ENCODE measurements at places on chromosomes 6 and 20.

DNA sequence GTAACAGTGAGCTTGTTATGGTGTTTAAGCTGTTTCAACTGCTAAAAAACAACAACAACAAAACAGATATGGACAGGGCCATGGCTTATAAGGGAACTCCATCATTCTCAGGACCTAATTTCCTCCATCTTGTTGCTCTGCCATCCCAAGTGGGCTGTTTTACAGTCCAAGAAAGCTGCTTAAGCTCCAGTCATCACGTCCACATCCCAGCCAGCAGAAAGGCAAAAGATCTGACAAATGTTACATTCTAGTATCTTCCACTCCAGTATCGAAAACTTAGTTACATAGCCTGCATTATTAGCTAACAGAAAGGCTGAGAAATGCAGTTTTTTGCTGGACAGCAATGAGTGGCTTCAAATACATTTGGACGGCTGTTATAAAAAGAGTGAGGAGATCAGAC lies 23.0 kb upstream of the TFAP2A start:
- DNase-seq, result no peak

GRCh38 chr20:22566876-22567658 lies 17.3 kb downstream of the FOXA2 start:
- no peak for DNase-seq

- no peak for DNase-seq
Measured at GRCh38 chr20:57659517-57660180, 39.4 kb upstream of the ZBP1 start.

DNA sequence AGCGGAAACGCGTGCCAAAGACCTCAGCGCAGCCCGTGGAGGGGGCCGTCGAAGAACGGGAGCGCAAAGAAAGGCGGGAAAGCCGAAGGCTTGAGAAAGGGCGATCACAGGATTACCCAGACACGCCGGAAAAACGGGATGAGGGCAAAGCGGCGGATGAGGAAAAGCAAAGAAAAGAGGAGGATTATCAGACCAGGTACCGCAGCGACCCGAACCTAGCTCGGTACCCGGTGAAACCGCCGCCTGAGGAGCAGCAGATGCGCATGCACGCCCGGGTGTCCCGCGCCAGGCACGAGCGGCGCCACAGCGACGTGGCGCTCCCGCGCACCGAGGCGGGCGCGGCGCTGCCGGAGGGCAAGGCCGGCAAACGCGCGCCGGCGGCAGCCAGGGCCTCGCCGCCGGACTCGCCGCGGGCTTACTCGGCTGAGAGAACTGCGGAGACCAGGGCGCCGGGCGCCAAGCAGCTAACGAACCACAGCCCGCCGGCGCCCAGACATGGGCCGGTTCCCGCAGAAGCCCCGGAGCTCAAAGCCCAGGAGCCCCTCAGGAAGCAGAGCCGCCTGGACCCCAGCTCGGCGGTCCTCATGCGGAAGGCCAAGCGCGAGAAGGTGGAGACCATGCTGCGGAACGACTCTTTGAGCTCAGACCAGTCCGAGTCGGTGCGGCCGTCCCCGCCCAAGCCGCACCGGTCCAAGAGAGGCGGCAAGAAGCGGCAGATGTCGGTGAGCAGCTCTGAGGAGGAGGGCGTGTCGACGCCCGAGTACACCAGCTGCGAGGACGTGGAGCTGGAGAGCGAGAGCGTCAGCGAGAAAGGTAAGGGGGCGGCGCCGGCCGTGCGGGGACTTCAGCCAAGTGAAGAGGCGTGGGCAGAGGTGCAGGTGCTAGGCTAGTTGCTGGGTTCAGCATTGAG lies 296.2 kb downstream of the RIMS1 start:
- peak; percentile 45 for DNase-seq

- DNase-seq, result peak; percentile 61
Measured at GRCh38 chr6:40997234-40997957, 41.6 kb downstream of the UNC5CL start.

GRCh38 chr6:138856654-138857053 lies 60.8 kb downstream of the ECT2L start:
- no peak for DNase-seq

DNA sequence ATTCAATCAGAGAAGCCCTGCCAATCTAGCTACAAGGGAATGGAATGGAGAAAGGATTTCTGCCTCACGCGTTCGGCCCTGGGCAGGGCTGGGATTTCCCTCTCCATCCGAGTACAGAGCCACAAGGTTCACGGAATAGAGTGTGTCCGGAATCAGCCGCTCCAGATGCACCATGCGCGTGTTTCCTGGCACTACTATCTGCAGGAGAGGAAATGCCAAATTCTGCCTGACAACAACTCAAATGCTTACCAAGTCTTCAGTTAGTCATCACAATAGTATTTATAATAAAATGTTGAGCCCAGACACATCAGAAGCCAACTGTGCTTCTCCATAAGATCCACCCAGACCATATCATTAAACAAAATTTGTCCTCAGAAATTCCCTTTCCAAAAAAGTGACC lies 75.1 kb downstream of the COL12A1 start:
- DNase-seq, result peak; percentile 56

GRCh38 chr20:38245753-38246152 lies 14.8 kb downstream of the KIAA1755 start:
- no peak for DNase-seq

GRCh38 chr20:5731753-5732366 lies 18.3 kb upstream of the SHLD1 start:
- DNase-seq, result no peak

DNA sequence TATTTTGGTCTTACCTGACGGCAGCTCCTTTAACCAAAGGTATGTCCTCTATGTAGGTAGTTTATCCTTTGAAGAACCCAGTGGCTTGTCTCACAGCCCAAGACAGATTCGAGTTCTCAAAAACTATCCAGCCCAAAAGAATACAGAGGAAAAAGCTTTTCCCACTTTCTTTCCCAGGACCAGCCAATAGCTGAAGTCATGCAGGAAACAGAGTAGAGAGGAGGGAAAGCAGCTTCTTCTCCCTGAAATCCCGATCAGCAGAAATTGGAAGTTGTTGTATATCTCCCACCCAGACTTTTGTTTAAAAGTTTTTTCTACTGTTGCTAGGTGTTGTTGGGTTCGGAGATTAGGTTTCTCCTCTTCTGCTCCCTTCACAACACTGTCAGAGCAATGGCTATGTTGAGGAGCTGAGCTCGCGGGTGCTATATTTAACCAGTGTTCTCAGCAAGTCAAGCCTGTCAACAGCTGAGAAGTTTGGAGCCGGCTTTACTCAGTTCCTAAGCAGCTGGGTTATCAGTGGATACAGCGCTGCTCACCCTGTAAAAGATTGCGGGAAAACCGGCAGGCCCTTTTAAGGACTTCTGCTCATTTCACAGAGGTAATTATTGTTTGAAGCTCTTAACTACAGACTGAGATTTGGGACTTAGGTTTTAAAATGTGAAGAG lies at the start of gene FILIP1:
Gene FILIP1 (minus strand): TSS at position 401 of the 665 bp plus-strand sequence. CDS start 78,828 bp downstream, outside the sequence.
- peak; percentile 4 for DNase-seq

DNA sequence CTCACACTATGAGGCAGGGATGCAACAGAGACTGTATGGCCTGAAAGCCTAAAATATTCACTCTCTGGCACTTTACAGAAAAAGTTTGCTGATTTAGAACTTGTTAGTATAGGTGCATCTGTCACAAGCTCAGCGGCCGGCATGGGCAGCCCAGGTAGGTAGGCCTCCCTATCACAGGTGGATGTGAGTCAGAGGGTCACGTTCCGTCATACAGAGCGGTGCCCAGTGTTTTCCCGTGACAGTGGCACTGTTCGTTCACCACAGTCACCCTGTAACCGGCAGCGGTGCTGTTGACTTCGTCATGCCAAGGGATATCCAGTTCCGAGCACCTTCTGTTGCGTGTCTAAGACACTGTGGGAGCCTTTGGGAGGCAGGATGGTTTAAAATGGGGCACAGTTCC lies 32.9 kb upstream of the PXDC1 start:
- no peak for DNase-seq

DNA sequence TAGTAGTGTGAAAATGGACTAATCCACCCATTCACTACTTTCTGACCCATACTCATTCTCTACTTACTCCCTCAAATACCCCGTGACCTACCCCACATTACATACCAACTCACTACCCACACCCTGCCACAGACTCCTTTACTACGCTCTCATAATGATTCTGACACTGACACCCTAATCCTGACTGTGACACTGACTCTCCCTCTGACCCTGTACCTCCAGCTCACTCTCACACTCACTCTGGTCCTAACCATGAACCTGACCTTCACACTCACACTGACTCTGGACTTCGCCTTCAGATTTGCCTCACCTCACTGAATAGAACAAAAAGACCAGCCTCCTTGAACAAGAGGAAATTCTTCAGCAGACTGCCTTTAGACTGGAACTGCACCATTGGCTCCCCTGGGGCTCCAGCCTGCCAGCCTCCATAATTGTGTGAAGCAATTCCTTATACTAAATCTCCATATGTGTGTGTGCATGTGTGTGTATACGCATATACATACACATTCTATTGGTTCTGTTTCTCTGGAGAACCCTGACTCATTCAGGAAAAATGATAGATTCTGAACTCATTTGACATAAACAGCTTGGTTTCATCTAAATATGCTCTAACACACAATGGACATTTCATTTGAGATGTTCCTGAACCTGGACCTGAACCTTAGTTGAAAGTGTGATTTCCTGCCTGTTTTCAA lies 10.5 kb upstream of the ZNF343 start:
- DNase-seq, result peak; percentile 66

DNA sequence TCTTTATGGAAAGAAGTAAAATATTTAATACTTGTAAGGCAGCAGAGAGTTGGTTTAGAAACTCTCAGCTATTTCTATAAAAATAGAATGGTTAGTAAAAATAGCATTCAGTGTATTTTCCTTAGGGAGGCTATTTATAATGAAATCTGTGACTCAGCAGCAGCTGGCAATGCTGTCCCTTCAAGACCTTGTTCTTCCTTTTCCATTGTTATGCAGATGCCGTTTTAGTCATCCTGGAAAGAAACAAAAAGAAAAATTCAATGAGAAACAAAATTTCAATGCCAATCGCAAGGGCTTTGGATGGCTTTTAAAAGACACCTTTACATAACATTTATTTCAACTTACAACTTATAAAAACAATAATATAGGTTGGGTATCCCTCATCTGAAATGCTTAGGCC lies 17.5 kb downstream of the MPC1 start:
- peak; percentile 4 for DNase-seq

DNA sequence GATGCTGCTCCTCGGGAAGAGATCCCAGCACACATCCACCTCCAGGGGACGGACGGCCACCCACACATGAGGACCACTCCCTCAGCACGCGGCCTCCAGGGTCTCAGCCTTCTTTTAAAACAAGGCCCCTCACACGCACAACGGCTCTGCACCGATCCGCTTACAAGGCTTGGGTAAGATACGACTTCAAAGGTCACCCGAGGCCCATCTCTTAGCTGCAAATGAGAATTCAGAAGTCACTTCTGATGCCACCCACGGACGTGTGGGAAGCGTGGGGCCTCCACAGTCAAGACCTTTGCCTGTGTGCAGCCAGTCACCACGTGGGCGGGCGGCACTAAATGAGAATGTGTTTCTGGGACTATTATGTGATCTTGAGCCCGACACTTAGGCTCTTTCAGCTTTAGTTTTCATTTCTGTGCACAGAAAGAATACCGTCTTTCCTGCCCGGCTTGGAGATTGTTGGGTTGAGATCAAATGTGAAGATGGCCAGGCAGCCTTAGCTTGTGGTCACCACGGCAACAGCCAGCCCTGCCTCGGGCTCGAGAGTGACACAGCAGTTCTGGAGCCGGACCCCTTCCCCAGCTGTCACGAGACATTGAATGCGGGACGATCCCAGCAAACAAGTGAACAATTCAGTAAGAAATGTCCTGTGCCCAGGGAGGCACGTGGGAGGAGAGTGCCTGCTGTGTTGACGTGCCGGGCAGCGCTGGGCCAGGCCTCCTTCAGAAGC lies 91.6 kb downstream of the RAMACL start:
- DNase-seq, result no peak

GRCh38 chr6:34671801-34672656 lies 24.5 kb downstream of the ILRUN start:
- peak; percentile 84 for DNase-seq

DNA sequence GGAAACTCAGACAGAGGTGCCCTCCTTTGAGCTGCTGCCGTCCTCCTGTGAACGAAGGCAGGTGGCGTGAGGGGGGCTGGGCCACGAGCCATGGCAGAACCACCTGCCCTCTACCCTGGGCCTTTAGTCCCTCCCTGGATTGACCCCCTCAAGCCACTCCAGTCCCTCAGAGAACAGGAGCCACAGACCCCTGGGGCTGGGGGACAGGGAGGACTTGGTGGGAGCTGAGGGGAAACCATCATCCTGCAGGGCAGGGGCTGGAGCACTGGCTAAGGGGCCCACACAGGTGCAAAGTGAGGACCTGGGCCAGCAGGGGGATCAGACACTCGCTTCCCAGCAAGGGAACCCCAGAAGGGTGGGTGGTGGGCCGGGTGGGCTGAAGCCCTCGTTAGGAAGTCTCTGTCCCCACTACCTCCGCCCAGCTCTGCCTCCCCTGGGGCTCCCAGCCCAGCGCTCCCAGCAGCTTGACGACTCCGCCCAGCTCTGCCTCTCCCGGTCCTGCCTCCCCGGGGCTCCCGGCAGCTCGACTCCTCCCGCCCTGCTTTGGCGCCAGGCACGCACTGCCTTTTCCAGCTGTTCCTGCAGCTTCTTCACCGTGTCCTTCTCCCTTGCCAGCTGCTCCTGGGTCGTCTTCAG lies 44.4 kb downstream of the DSTN start:
- no peak for DNase-seq

- DNase-seq, result no peak
Measured at GRCh38 chr6:77715588-77715987, 62.7 kb downstream of the MEI4 start.

DNA sequence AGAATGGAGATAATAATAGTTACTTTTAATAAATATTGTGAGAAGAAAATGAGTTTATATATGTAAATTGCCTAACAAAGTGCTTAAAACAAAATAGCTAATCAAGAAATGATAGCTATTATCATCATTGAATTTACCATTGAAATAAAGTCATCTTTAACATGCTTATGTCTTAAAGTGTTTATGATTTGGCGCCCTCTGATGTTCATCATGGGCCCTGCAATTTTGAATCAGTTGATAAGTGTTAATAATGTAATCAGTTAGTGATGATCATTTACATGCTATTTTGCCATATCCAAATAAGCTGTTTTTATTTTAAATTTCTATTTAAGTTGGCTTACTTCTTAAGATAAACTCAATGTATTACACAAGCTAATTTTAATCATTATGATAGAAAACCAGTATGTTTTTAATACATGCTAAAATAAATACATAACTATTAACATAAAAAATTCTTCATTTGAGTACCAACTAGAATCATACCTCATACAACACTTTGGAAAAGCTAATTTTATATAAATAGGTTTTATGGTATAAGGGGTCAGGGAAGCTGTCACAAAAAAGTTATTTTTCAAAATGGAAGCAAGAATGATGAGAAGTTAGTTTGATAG lies 39.2 kb upstream of the TPD52L1 start:
- peak; percentile 71 for DNase-seq

GRCh38 chr6:45577836-45578504 lies 200.2 kb upstream of the SUPT3H start:
- no peak for DNase-seq

DNA sequence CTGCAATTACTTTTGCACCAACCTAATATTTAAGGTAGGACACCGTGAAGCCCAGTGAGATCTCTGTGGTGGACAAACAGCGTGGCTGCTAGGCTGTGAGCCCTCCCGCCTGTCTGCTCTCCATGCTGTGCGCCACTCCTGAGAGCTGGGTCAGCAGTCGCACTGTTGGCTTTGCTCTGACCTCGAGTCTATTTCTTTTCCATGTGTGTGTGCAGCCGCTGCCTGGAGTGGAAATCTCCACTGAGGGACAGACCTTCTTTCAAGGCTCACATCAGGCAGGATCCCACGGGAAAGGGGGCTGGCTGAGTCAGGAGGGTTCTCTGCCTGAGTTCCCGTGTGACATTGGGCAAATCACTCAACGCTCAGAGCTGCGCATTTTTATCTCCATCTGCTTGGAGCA lies 27.1 kb downstream of the RIPOR3 start:
- no peak for DNase-seq

Data from ELR (cell line).